Stimulated activated CD8-positive, alpha-beta memory T cell treated with anti-CD3 and anti-CD28 coated beads, Interleukin-15, amount 100 ng/mL, for 4 hours (primary cell): ENCODE measurements at places on chromosomes 1 and 21.

GRCh38 chr1:154425172-154425571, 20.0 kb downstream of the IL6R start:
- no peak for DNase-seq

DNA sequence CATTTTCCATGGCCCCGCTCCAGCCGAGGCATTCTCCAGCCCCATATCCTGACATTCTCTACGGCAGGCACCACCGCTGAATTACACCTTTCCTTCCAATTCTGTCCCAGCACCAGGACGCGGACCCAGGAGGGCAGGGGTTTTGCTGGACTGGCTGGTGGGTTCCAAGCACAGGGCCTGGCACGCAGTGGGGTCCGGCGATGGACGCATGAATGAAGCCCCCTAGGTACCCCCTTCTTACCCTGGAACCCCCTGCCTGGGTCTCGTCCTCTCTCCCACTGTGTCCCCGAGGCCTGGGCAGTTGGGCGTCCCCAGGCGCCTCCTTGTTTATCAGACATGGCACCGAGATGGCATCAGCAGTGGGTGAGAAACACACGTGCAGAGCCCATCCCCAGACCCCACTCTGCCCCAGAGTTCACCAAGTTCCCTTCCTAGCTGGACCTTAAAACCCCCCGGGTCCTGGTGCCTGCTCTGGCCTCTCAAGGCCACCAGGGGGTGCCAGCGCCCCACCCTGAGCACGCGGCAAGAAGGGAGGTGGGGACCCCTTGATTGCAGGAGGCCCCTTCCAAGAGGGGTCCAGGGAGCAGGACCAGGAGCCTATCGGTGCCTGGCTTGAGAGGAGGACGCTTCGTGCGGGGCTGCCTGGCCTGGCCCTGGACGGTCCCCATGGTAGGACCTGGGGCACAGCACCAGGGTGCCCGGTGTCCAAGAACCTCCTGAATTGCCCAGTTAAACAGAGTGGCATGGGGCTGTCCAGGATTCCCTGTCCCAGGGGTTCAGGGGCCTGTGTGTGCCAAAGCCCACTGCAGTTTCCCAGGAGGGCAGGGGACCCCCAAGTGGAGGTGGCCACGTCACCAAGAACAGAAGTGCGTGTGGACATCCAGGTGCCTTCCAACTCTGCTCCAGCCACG, 46.1 kb downstream of the MEGF6 start:
- no peak for DNase-seq

DNA sequence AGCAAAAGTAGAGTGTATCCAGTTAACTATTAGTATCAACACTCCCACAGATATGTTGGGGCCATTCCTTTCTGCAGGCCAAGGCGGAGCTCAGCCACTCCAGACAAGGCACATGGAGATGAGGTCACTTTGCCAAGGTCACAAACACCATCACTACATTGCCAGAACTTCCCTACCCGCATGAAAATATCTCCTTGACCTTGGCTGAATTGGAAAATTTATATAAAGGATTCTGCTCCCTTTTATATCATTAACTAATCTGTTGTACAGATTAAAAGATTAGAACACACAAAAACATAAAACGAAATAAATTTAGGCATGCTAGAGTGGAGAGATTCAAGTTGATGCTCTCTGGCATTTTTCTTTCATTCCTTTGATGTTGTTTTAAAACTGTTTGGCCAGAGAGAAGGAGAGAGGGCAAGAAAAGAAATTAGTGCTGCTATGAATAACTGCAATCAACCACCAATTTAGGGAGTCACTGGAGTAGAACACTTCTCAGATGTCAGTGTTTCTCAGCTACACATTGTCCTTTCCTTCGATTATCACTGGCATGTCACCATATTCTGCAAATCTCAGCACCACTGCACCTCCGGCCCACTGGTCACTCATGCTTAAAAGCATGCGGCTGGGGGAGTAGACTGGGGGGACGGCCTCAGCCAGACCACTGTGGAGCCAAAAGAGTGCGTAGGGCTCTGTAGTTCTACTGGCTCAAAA, 78.7 kb upstream of the ATP1B1 start:
- DNase-seq = no peak

- no peak for DNase-seq
Observed at GRCh38 chr1:101071470-101071891, 45.9 kb upstream of the DPH5 start.

DNA sequence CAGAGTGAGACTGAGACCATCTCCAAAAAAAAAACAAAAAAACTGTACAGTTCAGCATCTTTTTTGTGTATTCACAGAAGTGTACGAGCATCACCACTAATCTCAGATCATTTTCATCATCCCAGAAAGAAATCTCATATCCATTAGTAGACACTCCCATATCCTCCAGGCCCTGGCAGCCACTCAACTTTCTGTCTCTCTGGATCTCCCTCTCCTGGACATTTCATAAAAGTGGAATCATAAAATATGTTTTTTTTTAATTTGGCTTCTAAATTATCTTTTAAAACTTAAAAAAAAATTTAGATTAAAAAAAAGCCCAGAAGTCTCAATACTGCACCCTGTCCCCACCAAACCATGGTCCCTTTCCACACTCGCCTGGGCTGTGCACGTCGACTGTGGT, 22.1 kb downstream of the RIPPLY3 start:
- DNase-seq = no peak

DNA sequence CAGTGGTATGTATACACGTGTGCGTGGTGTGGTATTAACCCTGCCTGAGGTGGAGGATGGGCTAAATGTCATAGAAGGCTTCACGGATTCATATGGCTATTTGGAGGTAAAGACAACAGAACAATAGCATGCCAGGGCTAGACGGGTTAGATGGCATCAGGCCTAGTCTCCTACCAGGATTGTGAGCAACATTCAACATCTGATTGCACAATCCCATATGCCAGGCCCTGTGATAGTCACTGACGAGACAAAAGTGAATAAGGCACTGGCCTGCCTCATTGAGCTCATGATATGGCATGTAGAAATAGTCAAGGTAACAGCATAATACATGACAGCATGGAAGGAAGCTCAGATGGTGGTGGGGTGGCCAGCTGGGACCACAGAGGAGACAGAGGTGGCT, 167.1 kb upstream of the BEND5 start:
- no peak for DNase-seq

GRCh38 chr1:185520188-185520920, 203.3 kb upstream of the IVNS1ABP start:
- DNase-seq = no peak
